Temporal lobe (tissue), 4 donors: ENCODE measurements at places on chromosomes 2 and 18. TPM values are rescaled to one million over a fixed set of nuclear protein-coding genes. Genes with fewer than 3 reads are reported as not detected.

The CYBRD1 gene
- 8.9 TPM for total RNA-seq

The RNF125 gene
- total RNA-seq: 1.7 TPM

The PCARE gene
- under 0.01 TPM for total RNA-seq

The SOWAHC gene
- total RNA-seq: 30.2 TPM

The ITGB6 gene
- not detected for total RNA-seq

The CIB4 gene
- not detected for total RNA-seq

The IL36RN gene
- total RNA-seq: not detected

The PFN4 gene
- total RNA-seq: 0.98 TPM

The CXCR2 gene
- 0.49 TPM for total RNA-seq

The DSC3 gene
- 0.49 TPM for total RNA-seq

The ADAM23 gene
- 22.9 TPM for total RNA-seq
